Activated CD4-positive, alpha-beta T cell treated with anti-CD3 and anti-CD28 coated beads, Interleukin-2, amount 50 U/mL, for 4 hours (primary cell): ENCODE measurements at places on chromosomes 5 and 9.
A peak's percentile ranks its signal among the peaks of the same experiment; 100 is the strongest.

GRCh38 chr9:33137781-33138264 is 29.3 kb downstream of the B4GALT1 start:
- no peak for DNase-seq

DNA sequence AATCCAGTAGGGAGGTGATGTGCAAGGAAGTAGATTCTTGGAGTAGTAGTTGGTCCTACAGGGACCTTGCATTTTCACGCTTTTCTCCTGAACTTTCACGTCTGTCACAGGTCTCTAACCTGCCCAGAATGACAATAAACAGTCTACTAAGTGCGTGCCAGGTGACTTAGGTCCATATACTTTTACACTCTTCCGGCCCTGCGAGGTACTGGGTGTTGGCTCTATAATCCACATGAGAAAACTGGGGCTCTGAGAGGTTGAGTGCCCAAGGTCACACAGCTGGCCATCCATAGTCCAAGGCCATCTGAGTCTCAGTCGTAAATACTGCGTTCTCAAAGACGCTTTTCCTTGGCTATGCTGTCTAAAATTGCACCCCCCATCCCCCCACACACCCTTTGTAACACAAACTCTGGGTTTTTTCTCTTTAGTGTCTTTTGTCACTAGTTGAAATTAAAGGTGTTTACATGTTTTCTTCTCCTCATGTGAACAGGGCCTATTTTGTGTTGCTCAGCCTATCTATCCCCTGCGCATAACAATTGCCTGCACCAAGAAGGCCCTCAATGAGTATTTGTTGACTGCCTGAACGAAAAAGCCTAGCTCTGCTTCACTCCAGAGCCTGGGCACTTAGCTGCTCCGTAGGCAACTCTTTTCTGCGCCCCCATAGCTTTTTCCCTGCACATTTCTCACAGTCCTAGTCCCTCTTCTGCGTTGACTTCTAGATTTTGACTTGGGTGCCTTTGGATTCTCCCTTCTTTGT is 943 bp downstream of the SFXN1 start:
- no peak for DNase-seq

DNA sequence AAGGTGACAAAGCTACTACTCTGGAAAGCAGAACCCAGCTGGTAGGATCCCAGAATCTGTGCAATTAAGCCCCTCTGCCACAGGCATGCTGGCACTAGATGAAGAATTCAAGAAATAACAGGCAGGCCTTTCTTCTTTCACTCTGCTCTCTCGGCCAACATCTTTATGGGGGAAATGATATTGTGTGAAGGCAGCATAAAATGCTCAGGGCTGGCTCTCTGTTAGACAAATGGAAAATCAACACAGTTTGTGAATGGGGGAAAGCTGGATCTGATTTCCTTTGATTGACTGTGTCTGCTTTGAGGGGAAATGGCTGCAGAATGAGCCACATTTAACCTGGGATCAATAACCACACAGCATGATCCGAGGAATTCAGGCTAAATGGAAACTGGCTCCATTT is 29.1 kb upstream of the AKNA start:
- DNase-seq, result no peak

GRCh38 chr9:35415402-35416097 is 74.4 kb upstream of the RUSC2 start:
- DNase-seq, result no peak

- no peak for DNase-seq
These were observed 29.7 kb downstream of the MEGF10 start for GRCh38 chr5:127320032-127320965.

DNA sequence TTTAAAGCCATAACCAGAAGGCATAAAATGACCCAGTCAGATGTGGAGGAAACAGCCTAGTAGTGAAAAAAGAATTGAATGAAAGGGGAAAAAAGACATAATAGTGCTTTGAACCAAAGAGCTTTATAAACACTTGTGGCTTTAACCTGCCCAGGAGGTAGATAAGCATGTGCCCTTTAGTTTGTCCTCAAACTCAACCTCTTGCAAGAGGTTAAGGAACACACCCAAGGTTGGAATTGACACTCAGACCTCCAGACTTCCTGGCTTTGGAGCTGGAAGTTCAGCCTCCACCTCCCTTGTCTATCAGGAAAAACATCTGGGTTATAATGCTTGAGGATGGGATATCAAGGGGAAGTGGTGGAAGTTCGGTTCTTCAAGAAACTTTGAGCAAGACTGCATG is 16.3 kb downstream of the NDUFA8 start:
- DNase-seq, result no peak

GRCh38 chr5:14700478-14701436 is 36.2 kb downstream of the OTULIN start:
- DNase-seq, result no peak

DNA sequence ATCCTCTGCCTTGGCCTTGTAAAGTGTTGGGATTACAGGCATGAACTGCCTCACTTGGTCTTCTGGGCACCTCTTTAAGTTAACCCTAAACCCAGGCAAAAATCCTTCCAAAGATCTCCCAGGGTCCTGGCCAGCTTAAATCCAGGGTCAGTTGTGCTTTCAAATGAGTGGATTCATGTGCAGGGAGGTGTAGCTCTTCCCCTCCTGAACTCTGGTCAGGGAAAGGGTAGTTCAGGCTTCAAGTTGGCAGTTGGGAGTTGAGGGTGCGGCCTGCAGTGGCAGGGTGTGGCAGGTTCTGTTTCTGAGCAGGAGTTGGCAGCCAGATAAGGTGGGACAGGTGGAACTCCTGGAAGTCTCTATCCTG is 3.6 kb downstream of the HNRNPAB start:
- DNase-seq, result no peak

DNA sequence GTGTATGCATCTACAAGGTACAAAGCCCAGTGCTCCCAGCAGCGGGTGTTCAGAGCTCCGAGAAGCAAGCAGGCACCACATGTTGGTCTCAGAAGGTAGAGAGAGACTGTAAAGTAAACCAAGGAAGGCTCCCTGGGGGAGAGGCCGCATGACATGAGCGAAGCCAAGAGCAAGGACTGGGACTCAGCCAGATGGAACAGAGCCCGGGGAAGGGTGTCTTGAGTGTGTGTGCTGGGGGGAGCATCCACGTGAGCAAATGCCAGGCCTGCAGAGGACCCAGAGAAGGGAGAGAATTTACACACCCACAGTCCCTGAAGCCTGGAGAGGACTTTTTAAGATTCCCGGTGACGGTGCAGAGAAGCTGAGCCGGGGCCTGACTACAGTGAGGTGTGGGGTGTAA is 15.2 kb upstream of the KCNIP1 start:
- no peak for DNase-seq

DNA sequence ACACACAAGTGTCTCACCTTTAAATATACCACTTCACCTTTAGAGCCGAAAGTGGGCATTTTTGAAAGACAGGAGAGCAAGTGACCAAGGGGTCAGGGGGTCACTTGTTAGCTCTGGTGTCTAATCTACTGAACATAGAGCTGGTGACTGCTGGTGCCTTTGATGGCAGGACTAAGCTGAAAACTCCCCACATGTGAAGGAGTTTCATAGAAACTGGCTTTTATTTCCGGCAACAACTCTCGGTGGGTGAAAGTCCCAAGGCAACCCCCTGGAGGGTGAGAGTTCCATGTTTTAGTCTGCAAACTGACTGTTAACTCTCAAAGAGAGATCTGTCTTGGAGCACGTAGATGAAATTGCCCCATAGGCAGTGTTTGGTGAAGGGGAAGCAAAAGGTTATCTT is 466.9 kb downstream of the DMRTA1 start:
- DNase-seq, result no peak

DNA sequence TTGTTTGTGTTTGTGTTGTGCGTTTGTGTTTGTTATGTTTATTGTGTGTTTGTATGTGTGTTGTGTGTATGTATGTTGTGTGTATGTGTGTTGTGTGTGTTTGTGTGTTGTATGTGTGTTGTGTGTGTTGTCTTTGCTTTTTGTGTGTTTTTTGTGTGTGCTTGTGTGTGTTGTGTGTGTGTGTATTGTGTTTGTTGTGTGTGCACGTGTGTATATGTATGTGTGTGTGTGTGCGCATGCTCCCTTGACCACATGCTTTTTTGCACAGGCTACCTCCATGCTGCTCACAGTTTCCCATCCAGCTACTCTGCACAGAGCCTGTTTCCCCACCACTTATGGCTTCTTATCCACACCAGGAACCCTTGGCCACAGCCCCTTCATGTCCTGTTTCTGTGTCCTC is 720.0 kb upstream of the ADAMTS16 start:
- DNase-seq, result no peak

- no peak for DNase-seq
These were observed 4.8 kb downstream of the SUB1 start for GRCh38 chr5:32589942-32590869.

- DNase-seq, result peak; percentile 34
These were observed 6.3 kb downstream of the SLC12A7 start for GRCh38 chr5:1105350-1106265.

DNA sequence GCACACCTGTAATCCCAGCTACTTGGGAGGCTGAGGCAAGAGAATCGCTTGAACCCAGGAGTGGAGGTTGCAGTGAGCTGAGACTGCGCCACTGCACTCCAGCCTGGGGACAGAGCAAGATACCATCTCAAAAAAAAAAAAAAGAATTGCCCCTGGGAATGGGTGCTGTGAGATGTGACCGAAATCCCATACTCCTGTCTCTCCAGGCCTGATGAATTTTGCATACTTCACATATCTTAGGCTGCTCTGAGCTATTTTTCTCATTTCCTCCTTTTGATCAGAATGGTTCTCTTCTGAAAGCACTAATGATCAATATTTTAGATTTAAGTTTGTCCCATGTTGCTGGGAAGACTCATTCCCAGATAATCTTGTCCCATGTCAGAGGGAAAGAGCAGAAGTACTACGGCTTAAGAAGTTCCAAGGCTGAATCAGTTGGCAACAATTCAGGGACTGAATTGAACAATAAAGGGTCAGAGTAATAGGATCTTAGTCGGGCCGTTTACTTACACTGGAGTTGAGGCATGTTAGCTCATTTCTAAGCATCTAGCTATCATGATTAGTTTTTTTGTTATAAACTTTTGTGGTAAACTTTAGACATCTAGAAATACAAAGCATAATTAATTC is 44.2 kb upstream of the TENT2 start:
- DNase-seq, result no peak

DNA sequence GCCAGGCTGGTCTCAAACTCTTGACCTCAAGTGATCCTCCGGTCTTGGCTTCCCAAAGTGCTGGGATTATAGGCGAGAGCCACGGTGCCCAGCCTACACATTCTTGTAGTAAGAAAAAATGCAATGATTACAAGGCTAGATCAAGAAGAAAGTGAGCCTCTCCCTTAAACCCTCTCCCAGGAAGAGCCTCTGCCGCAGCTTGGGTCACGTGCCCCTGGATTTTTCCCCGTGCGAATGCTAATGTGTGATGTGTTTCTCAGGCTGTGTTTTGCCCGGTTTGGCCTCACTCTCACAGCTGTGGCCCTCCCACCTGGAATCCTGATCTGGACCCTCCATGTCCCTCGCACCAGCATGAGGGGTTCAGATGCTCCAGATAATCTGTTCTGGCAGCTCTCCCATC is 6.9 kb downstream of the PLPP7 start:
- no peak for DNase-seq

GRCh38 chr5:128763321-128763720 is 202.0 kb upstream of the SLC27A6 start:
- no peak for DNase-seq

GRCh38 chr5:167916706-167917105 is 374.7 kb upstream of the WWC1 start:
- no peak for DNase-seq

GRCh38 chr5:157172403-157172802 is 6.3 kb upstream of the GARIN3 start:
- DNase-seq, result peak; percentile 88

GRCh38 chr9:7778851-7779600 is 20.6 kb downstream of the DMAC1 start:
- DNase-seq, result no peak
